ENCODE measurements at places on chromosomes 2 and 18. TPM values are rescaled to one million over a fixed set of nuclear protein-coding genes. Genes with fewer than 3 reads are reported as not detected.

The MPP4 gene
- total RNA-seq: not detected

The DSC2 gene
- total RNA-seq: 7.0 TPM

The SLC19A3 gene
- total RNA-seq: 0.83 TPM

The ANKRD23 gene
- total RNA-seq: 3.2 TPM

The LIPG gene
- total RNA-seq: 981 TPM

The CFAP65 gene
- under 0.01 TPM for total RNA-seq

GRCh38 chr2:232490221-232491138 lies 2.8 kb upstream of the ECEL1 start:
- no peak for DNase-seq

- peak; percentile 23 for DNase-seq
Measured at GRCh38 chr2:217995731-217996231, 7.0 kb downstream of the TNS1 start.

DNA sequence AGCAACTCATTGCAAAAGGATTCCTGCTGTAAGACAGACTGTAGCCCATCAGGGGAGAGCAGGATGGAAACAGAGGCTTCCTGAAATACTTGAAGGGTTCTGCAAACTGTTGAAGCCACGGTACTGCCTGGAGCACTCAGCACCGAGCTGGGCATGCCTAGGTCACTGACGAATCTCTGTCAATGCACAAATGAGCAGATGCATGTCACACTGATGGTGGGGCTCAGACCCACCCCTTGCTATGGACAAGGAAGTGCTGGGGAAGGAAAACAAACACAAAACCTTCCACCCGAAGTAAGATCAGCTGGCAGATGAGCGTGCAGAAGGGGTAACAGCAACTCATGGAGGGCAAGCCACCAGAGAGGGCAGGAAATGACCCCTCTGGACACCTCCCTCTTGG lies 136.7 kb downstream of the BCL2 start:
- no peak for DNase-seq

GRCh38 chr18:3691705-3692104 lies 241.7 kb downstream of the TGIF1 start:
- no peak for DNase-seq

GRCh38 chr18:68797871-68798270 lies at the start of gene CCDC102B:
TSS of gene CCDC102B (plus strand) at chr18:68798080. CDS start at chr18:68836764, 38,684 bp downstream.
- DNase-seq: no peak

GRCh38 chr18:44799907-44800421 lies 119.3 kb downstream of the SETBP1 start:
- no peak for DNase-seq

DNA sequence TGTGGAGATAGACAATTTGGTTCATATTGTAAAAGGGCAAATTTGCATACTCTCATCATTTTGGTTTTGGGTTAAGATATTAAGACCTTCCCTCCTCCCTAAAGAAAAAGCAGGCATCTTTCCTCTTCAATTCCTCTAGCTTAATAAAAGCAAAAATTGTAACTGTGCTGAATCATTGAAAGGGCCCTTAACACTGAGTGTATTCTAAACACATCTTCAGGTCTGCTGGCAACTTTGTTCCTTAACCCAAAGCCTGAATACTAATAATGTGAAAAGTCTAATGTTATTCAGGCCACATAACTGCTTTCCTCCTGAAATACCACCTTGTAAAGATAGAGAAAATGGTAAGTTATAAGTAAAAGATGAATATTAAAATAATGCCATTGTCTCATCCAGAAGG lies 1200.5 kb upstream of the FAM98A start:
- DNase-seq: no peak

GRCh38 chr18:11995445-11996189 lies 14.3 kb downstream of the IMPA2 start:
- peak; percentile 90 for DNase-seq

DNA sequence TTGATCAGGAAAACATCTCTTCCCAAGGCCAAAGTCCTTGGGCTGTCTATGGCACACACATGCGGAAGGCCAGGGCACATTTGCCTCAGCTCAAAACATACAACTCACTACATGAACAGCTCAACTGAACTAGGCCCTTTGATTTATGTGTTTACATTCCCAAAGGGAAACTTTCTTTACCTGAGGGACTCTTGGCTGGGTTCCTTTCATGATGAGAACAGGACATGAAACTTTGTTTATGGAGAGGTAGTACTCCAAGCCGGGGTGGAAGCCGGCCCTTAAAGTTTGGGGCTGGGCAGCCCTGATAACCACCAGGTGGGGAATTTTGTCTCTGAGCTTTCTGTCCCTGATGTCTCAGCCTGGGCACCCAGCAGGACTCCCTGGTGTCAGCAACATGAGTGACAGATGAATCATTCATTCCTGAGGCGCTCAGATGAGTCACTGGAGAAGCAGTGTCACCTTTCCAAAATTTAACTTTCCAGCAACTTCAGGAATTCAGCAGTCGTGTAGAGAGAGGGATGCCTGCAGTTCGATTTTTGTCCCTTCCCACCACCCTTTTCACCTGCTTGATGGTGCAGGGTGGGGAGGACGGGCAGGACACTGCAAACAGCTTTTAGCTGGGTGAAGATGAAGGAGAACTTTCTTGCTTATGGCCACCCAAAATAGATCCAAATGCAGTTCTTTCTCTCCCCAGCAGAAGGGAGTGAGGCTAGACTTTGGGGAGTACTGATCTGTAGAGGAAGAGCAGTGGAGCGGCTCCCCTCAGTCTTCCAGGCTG lies 331.6 kb downstream of the DYSF start:
- DNase-seq: no peak

- DNase-seq: no peak
Measured at GRCh38 chr2:235021752-235022151, 69.9 kb downstream of the SH3BP4 start.

GRCh38 chr2:134537121-134537520 lies 181.7 kb downstream of the TMEM163 start:
- no peak for DNase-seq

GRCh38 chr2:64923385-64923710 lies 65.9 kb upstream of the SLC1A4 start:
- DNase-seq: no peak

- no peak for DNase-seq
Measured at GRCh38 chr18:41974796-41975201, 19.8 kb downstream of the PIK3C3 start.

GRCh38 chr2:71018625-71019024 lies 24.0 kb upstream of the TEX261 start:
- DNase-seq: no peak

DNA sequence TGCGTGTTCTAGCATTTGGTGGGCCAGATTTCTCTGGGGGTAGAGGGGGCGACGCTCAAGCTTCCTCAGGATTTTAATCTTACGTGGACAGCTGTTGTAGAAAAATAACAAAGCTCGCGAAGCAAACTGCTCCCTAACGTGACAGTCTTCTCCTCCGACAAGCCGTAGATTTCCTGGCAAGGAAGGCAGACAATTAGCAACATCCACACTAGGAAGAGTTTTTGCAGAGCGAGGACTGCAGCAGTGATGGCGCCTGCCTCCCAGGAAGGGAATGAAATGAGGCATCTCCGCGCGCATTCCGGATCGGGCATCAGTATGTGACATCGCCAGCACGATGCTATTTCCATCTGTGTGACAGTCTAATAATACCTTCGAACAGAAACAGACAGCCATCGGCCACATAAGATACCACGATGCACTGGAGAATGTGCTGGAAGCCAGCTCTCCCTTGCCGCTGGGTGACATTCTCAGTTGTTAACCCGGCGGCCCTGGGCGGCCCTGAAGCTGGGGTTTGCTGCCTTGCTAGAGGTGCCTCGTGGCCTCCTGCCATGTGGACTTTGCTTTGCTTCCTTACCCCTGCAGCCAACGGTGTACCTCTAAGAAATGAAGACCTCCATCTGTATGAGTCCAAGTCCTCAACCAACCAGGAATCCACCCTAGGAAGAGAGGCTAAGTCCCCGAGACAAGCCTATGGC lies 101.8 kb upstream of the AGAP1 start:
- no peak for DNase-seq

- no peak for DNase-seq
Measured at GRCh38 chr2:120885321-120885720, 149.7 kb downstream of the GLI2 start.

- no peak for DNase-seq
Measured at GRCh38 chr2:43020296-43020695, 206.1 kb downstream of the ZFP36L2 start.

GRCh38 chr2:47534179-47534919 lies 131.4 kb downstream of the MSH2 start:
- DNase-seq: no peak

DNA sequence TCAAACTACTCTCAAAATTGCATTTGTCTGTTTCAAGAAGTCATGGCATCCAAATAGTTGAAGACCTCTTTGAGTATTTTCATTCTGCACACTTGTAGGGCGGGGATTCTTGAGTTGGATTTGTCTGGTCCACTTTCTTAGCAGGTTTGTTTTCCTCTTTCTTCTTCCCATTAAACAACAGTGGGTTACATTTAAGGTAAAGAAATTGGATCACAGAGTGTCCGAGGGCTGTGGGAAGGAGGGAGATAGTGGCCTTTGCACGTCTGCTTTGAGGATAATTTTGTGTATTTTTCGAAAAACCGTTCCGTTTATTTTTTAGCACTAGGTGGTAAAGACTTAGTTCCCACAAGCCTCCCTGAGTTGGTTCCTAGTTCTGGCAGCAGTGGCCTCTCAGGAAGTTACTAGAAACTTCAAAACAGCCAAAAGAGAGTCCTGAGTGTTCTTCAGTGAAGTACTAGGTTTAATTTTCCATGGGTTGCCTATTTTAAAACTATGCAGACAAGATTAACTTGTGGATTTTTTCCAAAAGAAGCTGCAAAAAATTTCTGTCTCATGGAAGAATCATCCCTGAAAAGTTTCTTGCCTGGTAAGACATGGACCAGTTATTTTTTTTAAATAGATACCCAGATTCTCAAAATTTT lies 107.9 kb downstream of the CDC42EP3 start:
- no peak for DNase-seq

DNA sequence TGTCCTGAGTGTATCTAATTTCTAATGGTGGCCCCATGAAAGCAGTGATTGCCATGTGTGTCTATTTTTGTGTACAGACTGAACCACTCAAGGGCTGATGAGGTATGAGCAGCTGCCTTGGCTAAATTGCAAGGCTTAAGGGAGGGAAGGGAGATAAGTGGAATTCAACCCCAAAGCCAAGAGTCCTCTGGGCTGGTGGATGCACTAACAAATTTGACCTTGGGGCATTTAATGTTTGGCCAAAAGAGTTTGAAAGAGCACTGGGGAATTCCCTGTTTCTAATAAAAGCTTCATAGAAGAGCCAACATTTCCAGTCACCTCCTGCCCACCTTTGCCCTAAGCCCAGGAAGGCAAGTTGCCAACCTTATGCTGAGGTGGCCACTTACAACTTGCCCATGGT lies 172.1 kb downstream of the SETBP1 start:
- peak; percentile 17 for DNase-seq

- no peak for DNase-seq
Measured at GRCh38 chr2:204018717-204019116, 82.2 kb downstream of the ICOS start.

DNA sequence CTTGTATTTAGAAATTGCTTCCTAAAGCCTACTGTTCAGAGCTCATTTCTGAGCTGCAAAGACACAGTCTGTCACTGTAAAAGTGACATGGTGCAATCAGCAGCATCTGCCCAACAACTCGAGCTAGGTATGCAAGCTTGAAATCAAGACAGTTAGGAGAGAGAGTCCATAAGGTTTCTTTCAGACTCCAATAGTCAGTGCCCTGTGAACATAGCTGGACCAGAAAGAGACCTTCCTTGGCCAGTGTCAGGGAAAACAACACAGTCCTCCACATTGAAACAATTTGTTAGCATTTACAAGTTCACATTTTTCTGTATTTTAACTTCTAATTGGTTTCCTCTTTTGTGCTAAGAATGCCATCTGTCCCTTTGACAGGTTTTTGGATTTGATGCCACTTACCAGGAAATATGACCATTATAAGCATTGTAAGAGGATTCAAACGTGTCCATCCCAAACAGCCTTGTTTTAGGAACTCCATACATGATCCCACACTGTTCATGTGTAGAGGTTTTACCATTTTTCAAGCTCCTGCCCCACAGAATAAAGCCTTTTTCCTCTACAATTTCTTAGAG lies 8.9 kb upstream of the MYCN start:
- no peak for DNase-seq

GRCh38 chr2:205995260-205995659 lies 90.7 kb downstream of the INO80D start:
- DNase-seq: no peak

DNA sequence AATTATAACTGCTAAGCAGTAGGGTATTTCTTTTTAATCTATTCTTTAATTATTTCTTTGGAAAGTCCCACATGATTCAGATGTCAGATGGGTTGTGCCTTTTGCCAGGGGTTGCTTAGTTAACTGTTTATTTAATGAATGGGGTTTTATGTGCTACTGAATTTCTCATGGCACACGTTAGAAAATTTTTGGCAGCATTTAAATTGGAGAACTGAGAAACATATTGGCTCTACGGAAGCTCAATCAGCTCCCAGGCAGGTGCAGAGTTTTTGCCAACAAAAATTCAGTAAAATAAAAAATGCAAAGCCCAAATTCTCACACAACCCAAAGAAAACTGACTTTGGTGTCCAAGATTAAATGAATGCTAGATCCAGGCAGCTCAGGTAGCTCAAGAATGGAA lies 467.2 kb downstream of the NRXN1 start:
- DNase-seq: no peak

Data from thyroid gland (tissue), 4 donors.